ENCODE measurements at places on chromosomes 1 and 21.

- no peak for DNase-seq
Observed at GRCh38 chr1:232033285-232033684, 406.7 kb downstream of the DISC1 start.

GRCh38 chr21:16320110-16320509, 590.3 kb downstream of the USP25 start:
- DNase-seq, result no peak

- no peak for DNase-seq
Observed at GRCh38 chr1:236508593-236509027, 15.2 kb upstream of the LGALS8 start.

DNA sequence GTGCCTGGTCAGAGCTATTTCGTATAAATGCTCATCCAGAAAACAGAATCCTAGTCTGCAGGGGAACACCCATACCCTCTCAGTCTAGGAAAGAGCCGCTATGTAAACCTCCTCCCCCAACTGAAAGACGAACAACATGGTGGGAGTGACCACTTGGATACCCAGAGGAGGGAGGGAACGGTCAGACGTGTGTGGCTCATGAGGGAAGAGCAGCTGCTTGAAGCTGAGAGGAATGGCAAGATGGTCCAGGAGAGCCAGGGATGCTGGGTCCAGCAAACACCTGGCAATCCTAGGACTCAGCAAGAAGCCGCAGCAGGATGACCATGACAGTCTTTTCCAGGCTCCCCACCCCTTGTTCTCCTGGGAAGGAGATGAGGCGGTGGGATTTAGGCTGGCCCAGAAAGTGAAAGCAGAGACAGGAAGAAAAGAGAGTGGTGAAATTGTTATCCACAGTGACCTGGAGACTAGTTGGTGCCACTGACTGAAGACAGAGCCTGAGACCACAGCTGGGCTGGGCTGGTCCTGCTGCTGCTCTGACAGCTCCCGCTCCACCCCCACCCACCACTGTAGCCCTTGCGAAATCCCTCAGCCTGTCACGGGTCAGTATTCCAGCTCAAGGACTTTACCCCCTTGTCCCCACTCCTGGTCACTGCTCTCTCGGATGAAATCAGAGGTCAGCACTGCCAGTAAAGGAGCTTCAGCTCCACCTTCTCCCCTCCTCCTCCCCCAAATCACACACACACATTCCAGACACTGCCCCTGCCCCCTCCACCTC, 3.6 kb downstream of the CERS2 start:
- no peak for DNase-seq

- DNase-seq, result no peak
Observed at GRCh38 chr1:195785830-195786229, 822.4 kb downstream of the KCNT2 start.

GRCh38 chr1:3824650-3825049, 28.4 kb upstream of the LRRC47 start:
- no peak for DNase-seq

- DNase-seq, result no peak
Observed at GRCh38 chr1:161052899-161053298, 7.1 kb upstream of the USF1 start.

DNA sequence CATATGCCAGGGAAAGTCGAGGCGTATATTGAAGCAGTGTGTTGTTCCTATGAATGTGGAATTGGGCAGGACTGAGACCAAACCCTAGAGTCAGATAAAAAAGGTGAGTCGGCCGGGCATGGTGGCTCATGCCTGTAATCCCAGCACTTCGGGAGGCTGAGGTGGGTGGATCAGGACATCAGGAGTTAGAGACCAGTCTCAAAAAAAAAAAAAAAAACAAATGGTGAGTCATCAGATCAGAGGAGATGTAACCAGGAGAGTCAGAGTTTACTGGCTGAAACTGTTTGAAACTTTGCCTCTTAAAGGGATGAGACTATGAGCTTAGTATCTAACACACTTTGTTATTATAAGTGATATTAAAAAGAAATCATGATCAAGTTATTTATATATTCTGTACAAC, 26.4 kb upstream of the SYCP1 start:
- no peak for DNase-seq

DNA sequence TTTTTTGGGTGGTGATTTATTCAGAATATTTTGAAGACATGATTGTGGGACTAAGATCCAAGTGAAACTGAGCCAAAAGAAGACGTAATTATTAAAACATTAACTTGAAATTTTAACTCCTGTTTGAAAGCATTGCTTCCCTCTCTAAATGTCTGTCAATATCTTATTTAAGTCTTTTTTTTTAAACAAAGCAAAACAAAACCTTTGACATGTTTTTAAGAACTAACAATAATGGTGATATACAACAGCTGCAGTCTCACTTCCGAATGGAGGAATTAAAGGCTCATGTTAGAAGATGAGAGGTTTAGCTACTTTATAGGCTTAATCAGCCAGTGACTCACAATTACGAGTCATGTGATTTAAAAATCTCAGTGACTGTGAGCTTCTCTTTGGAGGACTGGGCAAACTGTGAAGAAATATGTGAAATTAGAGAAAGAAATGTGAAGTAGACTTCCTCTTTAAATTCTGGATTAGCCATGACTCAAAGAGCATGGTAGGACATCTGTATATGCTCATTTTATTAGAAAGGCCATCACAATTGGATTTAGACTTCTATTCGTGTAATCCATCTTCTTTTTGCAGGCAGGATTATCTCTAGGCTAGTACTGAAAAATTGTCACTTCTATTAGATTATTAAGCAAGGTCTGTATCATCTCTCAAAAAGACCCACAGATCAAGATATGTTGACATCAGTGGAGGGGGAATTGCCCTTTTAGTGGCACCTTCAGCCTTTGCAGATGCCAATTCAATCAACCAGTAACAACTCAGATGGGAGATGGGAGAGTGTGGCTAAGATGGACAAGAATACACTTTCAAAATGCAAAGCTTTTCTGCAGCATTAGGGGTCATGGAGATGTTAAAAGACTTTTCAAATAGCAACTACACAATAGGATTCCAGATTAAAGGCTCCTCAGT, 28.7 kb downstream of the KCNA3 start:
- no peak for DNase-seq

DNA sequence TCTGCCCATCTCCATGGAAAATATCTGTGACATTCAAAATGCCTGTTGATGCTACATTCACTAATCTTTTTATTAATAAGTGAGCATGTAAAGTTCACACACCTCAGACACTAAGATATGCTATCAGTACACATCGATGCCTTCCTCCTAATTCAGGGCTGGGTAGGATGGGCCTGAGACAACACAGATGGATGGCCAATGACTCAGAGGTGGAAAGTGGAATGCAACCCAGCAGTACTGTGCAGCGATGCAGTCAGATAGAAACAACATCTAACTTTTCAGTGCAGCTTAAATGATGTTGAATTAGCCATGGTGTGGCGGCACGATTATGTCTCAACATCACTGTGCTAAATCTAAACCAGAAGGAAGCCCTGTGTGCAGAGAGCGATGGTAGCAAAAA, 161.6 kb upstream of the KCNJ15 start:
- no peak for DNase-seq

DNA sequence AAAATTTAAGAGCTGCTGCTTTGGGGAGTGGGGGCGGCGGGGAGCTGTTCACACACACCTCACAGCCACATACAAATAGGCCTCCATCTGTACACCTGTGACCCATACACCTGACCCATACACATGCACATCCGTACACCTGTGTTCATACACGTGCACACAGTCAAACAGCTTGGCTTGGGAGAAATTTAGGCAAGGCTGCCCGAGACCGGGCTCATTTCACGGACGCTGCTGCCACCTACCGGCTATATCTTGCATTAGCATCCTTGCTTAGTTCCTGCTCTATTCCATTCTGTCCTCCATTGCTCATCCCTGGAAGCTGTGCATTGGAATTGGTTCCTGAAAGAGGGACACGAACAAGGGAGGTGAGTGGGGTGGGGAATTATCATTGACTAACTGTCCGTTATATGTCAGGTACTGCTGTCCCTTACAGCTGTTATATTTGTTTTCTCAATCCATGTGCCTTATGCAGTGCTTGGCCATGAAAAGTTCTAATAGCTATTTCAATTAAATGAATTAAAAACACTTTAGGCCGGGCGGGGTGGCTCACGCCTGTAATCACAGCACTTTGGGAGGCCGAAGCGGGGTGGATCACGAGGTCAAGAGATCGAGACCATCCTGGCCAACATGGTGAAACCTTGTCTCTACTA, 37.1 kb upstream of the EPB41 start:
- DNase-seq, result peak; percentile 80

DNA sequence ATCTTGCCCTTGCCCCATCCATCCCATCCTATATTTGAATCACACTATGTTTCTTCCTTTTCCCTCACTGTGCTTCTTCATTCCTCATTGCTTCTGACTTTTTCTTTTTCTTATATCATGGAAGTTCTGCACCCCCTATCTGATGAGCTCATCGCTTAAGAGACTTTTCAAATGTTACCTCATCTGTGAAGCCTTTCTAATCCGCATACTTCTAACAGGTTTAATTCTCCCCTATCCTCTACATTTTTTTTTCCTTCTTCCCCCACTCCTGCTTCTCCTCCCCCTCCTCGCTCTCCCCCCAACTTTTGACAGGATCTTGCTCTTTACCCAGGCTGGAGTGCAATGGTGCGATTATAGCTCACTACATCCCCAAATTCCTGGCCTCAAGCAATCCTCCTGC, 39.5 kb downstream of the OSBPL9 start:
- DNase-seq, result no peak

- no peak for DNase-seq
Observed at GRCh38 chr21:17257784-17258183, 255.1 kb upstream of the CXADR start.

DNA sequence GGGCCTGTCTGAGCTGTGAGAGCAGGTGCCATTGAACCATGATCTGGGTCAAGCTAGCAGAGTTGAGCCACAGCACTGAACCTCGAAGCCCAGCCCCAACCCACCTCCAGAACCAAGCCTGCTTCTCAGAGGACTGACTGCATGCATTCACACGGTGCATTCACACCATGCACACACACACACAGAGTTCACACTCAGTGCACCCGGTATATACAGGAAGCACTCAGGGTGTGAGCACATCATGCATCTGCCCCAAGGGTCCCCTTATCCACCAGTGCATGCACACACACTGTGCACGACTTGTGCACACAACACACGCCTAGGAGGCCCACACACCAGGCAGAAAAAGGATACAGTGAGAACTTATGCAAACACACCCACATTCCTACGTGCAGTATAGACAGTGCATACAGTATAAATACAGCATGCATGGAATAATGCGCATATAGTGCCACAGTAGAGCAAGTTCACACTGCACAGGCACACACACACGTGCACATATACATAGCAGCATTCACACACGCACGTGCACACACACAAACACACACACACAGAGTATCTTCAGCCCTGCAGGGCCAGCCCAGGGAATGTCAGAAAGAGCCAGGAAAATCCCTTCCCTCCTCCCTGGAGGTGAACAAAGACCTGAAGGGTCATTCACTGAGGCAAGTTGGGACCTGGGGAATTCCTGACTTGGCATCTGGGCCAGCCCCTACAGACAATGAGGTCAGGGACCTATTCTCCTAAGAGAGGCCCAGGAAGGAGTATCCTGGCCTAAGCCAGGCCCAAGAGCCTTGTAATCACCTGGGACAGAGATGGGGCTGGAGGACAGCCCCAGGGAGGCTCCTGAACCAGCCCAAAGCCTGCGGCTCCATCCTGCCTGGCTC, 42.1 kb downstream of the CAMK2N1 start:
- no peak for DNase-seq

GRCh38 chr1:43558346-43558841, 27.7 kb downstream of the PTPRF start:
- DNase-seq, result no peak

DNA sequence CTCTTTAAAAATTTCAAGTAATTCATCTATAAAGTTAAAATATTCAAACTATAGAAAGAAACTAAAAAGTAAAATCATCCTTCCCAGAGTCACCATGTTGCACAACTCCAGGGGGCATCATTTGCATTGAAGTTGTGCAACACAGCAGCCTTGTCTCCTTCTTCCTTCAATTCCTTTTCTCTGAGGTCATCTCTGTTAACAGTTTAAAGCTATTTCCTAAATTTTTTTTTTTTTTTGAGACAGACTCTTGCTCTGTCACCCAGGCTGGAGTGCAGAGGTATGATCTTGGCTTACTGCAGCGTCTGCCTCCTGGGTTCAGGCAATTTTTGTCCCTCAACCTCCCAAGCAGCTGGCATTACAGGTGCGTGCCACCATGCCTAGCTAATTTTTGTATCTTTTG, 7.1 kb downstream of the RHBG start:
- no peak for DNase-seq

Data from neural crest cell (in vitro differentiated cells).